ENCODE measurements at places on chromosomes 16 and 17. TPM values are rescaled to one million over a fixed set of nuclear protein-coding genes. Genes with fewer than 3 reads are reported as not detected.
A peak's percentile ranks its signal among the peaks of the same experiment; 100 is the strongest.

DNA sequence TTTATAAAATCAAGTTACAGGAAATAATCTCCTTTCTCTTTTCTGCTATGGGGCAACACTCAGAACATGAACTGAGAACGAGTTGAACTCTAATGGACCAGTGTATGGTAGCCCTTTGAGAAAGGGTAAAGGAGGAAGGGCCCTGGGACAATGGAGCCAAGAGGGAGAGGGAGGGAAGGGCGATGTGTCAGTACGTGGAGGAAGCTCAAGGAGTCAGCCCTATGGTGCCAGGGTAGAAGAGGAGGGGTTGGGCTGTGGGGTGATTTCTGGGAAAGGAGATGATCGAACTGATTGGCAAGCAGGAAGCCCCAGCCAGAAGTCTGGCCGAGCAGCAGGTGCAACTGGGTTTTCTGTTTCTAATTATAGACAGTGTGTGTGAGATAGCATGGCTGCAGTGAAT is 4.3 kb upstream of the WIPI1 start:
- H3K4me1 ChIP-seq: peaks cover 24% of the 10 kb centered on the region
- H3K27me3 ChIP-seq: no peaks in the 10 kb centered on the region
- no peak overlapping the region for H3K4me3 ChIP-seq
- no peak for DNase-seq

- no peaks in the 10 kb centered on the region for H3K36me3 ChIP-seq
- no peak overlapping the region for H3K27ac ChIP-seq
- no peaks in the 10 kb centered on the region for H3K4me1 ChIP-seq
- H3K27me3 ChIP-seq: no peaks in the 10 kb centered on the region
- DNase-seq: no peak
Observed at GRCh38 chr17:56810343-56810742, 23.4 kb downstream of the C17orf67 start.

- DNase-seq: no peak
- no peaks in the 10 kb centered on the region for H3K27me3 ChIP-seq
- no peak overlapping the region for H3K27ac ChIP-seq
- H3K4me3 ChIP-seq: no peak overlapping the region
- H3K36me3 ChIP-seq: no peaks in the 10 kb centered on the region
Observed at GRCh38 chr17:19369107-19369778, 6.7 kb upstream of the B9D1 start.

DNA sequence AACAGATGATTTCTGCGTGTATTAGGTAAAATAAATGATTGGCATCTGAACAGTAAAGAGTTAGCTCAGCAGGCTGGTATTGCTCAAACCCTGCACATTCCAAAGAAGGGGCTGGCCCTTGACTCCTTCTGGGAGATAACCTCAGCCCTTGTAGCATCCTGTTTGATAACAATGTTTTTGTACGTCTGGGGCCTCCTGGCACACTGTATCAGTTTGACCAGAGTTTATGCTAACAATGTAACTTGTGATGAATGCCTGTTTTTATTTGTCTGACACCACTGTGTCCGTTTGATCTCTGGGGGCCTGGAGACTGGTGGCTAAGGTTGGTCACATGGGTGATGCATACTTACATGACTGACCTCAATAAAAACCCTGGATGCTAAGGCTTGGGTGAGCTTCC is 43.8 kb upstream of the NDRG4 start:
- no peak overlapping the region for H3K4me3 ChIP-seq
- H3K4me1 ChIP-seq: no peaks in the 10 kb centered on the region
- no peaks in the 10 kb centered on the region for H3K27me3 ChIP-seq
- no peak overlapping the region for H3K27ac ChIP-seq

DNA sequence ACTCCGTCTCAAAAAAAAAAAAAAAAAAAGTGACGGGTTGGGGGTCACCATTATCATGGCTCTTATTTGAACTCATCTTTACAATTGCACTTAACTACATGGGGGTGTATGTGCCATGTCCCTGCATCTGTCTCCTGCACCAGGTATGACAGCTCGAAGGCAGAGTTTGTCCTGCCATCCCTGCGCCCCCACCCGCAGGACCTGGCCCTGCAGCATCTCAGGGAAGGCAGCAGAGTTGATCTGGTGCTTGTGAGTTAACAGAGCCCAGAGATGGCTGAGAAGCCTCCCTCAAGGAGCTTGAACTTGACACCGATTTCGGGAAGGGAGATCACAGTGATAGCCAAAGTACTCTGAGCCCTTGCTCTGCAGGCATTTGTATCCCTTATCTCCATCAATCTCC is 44.8 kb downstream of the C16orf82 start:
- H3K4me3 ChIP-seq: no peak overlapping the region
- peaks cover 4% of the 10 kb centered on the region for H3K27me3 ChIP-seq
- no peak for DNase-seq
- H3K27ac ChIP-seq: no peak overlapping the region

GRCh38 chr16:17396762-17397498 is 73.8 kb downstream of the XYLT1 start:
- no peaks in the 10 kb centered on the region for H3K27me3 ChIP-seq
- no peaks in the 10 kb centered on the region for H3K36me3 ChIP-seq
- DNase-seq: peak; percentile 76
- no peak overlapping the region for H3K4me3 ChIP-seq

- H3K4me3 ChIP-seq: no peak overlapping the region
- DNase-seq: peak; percentile 99
- peak overlapping the region; percentile 65 for H3K27ac ChIP-seq
- H3K36me3 ChIP-seq: no peaks in the 10 kb centered on the region
- H3K4me1 ChIP-seq: peaks cover 6% of the 10 kb centered on the region
Observed at GRCh38 chr16:50991436-50991835, 159.6 kb downstream of the SALL1 start.

- no peaks in the 10 kb centered on the region for H3K27me3 ChIP-seq
- H3K4me3 ChIP-seq: no peak overlapping the region
- H3K27ac ChIP-seq: peak overlapping the region; percentile 13
- peak; percentile 63 for DNase-seq
- H3K4me1 ChIP-seq: peaks cover 11% of the 10 kb centered on the region
Observed at GRCh38 chr16:27318392-27319256, 4.8 kb downstream of the IL4R start.

GRCh38 chr16:46836534-46837530 is 5.9 kb upstream of the C16orf87 start:
- H3K4me3 ChIP-seq: no peak overlapping the region
- H3K36me3 ChIP-seq: no peaks in the 10 kb centered on the region
- no peak overlapping the region for H3K27ac ChIP-seq
- no peaks in the 10 kb centered on the region for H3K27me3 ChIP-seq
- H3K4me1 ChIP-seq: no peaks in the 10 kb centered on the region

The NECAB2 gene
- total RNA-seq: 0.94 TPM

The PDE6G gene
- not detected for total RNA-seq

The KCNH6 gene
- total RNA-seq: 0.67 TPM

The DYNLRB2 gene
- 6.7 TPM for total RNA-seq

The TMIGD1 gene
- total RNA-seq: not detected

The FA2H gene
- 4.2 TPM for total RNA-seq

The SEPTIN12 gene
- not detected for total RNA-seq

The GPRC5B gene
- total RNA-seq: 26.2 TPM

The ANKS4B gene
- not detected for total RNA-seq
